NK-92 treated with Interleukin-12 subunit alpha and Interleukin-12 subunit beta, amount 100 ng/mL, for 24 hours (cell line): ENCODE measurements at places on chromosomes 3 and 15.
A peak's percentile ranks its signal among the peaks of the same experiment; 100 is the strongest.

DNA sequence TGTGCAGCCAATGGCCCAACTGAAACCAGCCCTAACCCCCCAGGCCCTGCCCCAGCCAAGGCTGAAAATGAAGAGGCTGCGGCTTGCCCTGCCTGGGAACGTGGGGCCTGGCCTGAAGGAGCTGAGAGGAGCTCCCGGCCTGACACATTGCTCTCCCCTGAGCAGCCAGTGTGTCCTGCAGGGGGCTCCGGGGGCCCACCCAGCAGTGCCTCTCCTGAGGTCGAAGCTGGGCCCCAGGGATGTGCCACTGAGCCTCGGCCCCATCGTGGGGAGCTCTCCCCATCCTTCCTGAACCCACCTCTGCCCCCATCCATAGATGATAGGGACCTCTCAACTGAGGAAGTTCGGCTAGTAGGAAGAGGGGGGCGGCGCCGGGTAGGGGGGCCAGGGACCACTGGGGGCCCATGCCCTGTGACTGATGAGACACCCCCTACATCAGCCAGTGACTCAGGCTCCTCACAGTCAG is 11.2 kb downstream of the MAP1A start:
- DNase-seq, result no peak

- no peak for DNase-seq
Observed at GRCh38 chr15:77031376-77032050, 36.6 kb downstream of the PSTPIP1 start.

- DNase-seq, result peak; percentile 90
Observed at GRCh38 chr3:114290911-114291901, 2.6 kb upstream of the TIGIT start.

DNA sequence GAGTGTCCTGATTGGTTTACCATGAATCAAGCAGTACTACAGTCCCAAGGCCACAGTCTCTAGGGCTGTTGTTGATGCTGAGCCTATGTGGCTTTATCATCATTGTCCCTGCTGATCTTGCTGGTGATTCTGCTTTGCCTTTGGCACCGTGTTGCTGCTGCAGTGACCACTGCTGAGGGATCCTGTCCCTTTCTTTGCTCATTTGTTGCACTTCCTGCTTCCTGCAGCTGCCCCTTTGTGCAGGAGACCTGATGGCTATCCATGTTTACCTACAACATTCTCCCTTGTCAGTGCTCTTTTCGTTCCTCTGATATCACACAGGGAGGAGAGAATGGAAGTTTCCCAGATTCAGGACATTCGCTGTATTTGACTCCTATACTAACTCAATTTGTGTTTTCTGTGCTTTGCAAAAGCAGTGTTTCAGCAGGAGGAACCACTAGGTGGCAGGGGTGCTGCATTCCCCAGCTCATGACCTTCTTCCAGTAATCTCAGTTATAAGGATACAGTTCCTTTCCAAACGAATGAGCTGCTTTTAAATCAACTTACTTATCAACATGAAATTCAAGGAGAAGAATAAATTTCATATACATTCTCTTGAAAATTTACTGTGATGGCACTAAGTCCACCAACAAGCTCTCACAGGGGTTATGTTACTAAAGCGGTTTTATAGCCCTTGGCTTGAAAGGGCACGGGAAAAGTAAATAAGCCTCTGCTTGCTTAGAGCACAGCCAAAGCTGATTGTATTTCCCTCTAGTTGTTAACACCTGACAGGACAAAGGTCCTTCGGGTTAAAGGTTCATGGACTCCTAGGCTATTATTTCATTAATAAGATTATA is 9.7 kb upstream of the THUMPD3 start:
- DNase-seq, result peak; percentile 4

DNA sequence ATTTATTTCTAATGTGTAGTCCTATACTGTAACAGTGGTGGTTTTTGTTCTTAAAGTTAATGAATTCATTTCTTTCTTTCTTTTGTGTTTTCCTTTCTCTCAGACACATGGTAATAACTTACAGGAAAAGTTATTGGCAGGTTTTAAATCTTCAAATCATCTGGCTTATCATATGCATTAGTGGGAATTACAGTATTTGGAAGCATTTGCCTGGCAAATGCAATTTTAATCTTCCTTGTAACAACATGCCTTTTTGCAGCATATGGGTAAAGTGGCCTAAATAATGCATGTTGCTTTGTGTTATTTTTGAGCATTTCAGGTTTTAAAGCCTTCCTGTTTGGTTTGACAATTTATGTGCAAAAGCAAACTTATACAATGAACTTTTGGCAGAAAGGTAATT is 66.8 kb downstream of the GALK2 start:
- no peak for DNase-seq

- no peak for DNase-seq
Observed at GRCh38 chr3:10374311-10374710, 53.4 kb upstream of the SEC13 start.

DNA sequence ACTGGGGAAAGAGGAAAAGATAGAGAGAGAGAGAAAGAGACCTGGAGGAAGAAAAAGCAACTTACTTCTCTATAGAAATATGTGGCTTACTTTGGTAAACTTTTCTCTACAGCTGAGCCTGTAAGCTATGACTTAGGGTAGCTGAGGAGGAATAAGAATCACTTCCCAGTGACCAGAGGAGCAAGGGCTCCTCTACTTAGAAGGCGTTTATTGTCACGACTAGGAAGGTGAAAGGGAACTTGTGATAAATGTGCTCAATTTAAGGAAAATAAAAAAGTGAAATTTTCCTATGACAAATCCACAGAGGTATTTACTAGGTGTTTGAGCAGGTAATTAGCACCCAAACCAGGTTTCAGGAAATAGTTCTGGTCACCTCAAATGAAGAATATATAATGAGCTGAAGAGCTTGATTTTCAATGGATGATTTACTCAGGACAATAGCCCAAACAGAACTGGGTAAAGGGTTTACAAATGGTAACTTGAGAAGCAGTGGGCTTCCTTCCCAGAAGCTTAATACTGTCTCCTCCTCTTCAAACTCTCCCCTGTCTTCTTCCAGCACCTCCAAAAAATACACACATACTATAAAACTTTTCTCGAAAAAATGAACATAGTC is 46.1 kb downstream of the SOX2 start:
- DNase-seq, result no peak

DNA sequence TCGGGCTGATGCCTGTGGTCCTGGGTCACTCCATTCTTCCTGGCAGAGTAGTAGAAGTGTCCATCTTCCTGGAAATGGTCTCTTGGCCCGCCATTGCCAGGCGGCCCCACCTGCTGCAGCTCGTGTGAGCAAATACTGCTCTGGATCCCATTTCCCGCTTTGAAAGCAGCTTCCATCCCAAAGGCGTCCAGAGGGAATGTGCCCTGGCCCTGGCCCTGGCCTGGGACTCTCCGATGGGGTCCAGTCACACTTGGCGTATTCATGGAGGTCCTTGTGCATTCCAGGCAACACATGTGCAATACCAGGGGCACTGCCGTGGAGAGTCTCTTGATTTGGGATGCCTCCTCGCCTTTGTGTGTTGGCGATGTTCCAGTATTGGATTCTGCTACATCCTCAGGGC is 111.1 kb downstream of the SNRPN start:
- DNase-seq, result no peak

DNA sequence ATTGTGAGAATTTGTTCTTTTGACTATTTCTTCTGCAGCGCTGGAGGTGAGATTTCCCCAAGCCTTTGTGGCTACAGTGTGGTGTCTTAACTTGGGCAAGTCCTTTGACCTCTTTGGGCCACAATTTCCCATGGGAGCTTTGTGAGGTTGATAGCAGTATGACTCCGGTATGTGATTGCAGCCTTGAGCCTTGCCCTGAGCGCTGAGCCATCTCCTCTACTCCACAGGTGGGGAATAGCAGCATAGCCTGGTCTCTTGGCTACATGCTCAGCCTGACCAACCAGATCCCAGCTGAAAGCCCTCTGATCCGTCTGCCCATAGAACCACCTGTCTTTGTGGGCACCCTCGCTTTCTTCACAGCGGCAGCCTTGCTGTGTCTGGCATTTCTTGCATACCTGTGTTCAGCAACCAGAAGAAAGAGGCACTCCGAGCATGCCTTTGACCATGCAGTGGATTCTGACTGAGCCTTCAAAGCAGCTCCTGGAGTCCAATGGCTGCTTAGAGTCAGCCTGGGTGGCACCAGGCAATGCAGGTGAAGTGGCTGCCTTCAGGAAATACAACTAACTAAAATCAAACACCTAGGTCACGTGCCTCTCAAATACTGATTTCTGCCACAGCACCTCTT is 30.0 kb upstream of the RPL14 start:
- DNase-seq, result no peak

- no peak for DNase-seq
Observed at GRCh38 chr3:44065311-44066094, 176.2 kb upstream of the TOPAZ1 start.

DNA sequence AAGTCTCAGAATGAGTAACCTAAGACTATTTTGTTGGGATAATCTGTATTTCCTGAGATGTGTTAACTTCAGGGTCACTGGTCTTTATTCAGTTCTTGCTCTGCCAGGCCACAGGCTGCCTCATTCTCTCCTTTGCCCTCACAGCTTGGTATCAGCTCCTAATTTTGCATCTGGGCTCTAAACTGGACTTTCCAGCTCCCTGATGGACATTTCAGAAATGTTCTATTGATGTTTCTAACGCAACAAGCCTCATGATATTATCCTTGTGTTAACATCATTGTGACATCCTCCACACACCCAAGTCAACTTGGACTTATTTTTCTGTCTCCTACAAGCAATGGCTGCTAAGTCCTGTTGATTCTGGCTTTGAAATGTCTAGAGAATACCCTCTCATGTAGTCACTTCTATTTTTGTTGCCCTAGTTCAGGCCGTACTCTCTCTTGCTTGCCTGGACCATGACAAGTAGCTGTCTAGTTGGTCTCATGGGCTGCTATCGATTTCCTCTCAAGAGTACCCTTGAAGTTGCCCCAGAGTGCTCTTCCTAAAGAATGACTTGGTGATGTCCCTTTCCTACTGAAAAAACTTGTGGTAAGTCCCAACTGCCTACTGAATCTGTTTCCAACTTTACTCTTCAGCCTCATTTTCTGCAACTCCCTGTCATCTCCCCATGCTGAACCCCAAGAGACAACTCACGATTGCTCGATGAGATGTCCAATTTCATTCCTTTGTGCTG is 52.7 kb downstream of the CHST2 start:
- no peak for DNase-seq

DNA sequence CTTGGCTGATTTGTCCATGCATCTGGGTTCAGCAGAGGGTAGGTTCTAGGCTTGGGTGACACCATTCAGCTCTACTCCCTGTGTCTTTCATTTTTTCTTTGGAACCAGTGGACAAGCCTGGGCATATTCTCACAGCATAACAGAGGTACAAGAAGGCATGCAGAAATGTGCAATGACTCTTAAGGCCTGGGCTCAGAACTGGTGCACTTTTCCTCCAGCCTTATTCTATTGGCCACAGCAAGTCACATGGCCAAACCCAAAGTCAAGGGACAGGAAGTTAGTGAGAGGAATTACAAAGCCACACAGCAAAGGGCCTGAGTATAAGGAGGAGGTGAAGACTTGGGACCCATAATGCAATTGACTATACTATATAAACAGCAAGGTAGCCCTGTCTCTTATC is 200.9 kb upstream of the CTDSPL start:
- no peak for DNase-seq

DNA sequence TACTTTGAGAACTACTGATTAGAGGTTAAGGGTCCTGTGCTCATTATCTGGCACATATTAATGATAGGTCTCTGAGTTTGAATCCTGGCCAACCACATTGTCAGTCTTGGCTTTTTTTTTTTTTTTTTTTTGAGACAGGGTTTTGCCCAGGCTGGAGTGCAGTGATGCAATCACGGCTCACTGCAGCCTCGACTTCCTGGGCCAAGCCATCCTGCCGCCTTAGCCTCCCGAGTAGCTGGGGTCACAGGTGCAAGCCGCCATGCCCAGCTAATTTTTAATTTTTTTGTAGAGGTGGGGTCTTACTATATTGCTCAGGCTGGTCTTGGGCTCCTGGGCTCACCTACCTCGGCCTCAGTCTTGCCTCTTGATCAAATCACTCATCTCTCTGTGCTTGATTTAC is 547 bp upstream of the PCCB start:
- DNase-seq, result no peak

DNA sequence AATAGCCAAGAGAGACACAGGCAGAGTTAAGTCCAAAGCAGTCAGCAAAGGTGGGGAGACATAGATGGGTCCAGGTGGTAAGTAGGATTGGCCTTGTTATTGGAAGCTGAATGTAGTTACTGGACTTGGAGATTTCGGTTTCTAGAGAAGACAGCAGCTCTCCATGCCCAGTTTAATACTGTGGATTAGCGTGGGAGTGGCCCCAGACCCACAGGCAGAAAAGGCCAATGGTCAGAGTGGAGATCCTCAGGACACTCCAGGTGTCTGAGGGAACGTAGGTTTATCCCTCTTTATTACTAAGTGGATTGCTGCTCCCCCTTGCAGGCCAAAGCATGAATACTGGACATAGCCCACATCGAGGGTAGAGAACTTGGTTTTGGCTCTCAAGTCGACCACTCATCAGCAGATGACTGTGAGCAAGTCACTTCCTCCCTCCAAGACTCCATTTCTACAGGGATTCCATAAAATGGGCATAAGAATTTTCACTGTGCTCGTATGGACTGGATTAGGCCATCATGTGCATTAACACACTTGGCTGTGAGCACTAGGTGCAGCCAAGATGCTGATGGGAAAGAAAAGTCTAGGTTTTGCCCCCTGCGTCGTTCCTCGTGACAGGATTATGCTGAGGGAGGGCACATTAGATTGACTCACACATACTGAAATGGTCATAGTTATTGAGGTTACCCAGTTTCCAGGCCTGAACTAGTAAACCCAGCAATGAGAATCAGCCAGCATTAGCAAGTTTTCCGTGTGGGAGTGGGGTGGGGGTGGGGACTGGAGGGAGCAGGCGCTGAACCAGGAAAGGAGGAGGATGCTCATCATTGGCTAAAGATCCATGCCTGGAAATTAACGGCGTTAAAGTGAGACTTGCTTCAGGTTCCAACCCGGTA is 225.2 kb upstream of the TPRG1 start:
- no peak for DNase-seq

DNA sequence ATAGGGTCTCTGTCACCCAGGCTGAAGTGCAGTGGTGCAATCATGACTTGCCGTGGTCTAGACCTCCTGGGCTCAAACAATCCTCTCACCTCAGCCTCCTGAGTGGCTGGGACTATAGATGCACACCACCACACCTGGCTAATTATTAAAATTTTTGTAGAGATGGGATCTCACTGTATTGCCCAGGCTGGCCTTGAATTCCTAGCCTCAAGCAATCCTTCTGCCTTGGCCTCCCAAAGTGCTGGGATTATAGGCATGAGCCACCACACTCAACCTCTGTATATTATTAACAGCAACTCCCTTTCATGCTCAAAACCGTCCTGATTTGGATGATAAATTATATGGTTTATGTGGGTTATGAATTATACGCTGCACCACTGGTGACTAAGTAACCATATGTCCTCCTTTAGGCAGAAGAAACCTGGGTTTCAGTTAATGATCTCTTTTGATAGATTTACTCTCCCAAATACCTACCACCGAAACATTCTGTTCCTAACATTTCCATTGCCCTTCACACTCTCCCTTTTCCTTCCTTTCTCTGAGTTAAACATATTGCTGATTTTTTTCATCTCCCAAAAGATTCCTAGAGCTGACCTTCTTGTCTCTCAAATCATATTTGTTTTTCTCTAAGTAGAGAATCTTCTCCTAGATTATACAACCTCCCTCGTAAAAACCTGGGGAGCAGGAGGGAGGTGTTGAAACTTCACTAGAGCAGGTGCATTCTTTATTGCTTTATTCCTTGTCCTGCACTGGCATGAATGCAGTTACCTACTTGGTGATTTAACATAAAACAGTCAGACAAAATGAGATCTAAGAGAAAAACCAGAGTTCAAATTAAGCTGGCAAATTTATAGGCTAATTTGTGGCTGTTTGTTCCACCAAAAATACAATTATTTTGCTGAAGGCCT is 32.9 kb downstream of the PCYT1A start:
- no peak for DNase-seq

GRCh38 chr15:36185845-36186244 is 393.6 kb upstream of the CDIN1 start:
- DNase-seq, result no peak
